ENCODE measurements at places on chromosomes 3 and 15. TPM values are rescaled to one million over a fixed set of nuclear protein-coding genes. Genes with fewer than 3 reads are reported as not detected.

DNA sequence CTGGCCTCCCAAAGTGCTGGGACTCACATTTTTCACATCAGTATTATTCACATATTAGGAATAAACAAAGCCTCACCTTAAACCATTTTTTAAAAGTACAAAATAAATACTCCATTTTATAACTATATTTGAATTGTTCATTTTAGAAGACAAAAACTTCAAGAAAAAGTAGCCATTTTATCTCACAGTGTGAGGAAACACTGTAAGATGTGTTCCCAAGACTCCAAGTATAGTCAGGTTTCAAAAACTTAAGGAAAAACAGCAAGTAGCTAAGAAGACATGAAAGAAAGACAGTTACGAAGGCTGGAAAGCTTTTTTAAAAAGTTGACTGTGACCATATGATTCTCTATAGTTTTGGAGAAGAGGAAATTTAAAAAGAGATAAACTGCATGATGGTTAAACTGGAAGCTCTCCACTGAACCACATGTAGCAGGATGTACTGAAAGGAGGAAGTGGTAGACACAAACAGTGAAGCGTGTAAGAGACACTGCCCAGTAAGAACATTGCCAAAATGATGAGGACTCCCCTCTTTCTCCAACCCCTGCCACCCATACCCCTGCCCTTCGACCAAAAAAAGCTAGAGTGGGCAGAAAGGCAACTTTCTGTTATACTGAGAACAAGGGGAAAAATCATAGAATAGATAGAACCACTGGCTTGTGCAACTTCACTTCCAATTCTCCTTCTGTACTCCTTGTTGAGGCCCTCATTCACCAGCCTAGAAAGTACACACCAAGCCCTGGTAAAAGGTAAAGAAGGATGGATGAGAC is 6.2 kb upstream of the TMF1 start:
- peak overlapping the region; percentile 75 for H3K27ac ChIP-seq
- peak overlapping the region; percentile 12 for H3K4me3 ChIP-seq
- no peaks in the 10 kb centered on the region for H3K27me3 ChIP-seq
- H3K4me1 ChIP-seq: peaks cover 19% of the 10 kb centered on the region

The C3orf20 gene
- total RNA-seq: 0.81 TPM

DNA sequence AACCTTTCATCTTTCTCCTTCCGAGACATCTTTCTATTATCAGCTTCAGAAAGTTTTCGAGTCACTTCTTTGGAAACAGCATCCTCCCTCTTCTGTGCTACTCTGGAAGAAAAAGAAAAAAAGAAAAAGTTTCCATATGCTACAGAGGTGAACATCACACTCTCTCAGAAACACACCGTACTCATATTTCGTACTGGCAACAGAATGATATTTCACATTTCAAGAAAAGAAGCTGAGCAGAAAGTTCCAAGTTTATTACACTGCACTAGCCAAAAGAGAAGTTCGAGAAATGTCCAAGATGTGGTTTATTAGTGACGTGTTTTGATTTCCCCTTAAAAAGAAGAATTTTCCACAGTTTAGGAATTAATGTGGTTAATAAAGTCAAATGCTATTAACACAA is 6.0 kb downstream of the SSR3 start:
- peaks cover 12% of the 10 kb centered on the region for H3K4me1 ChIP-seq
- DNase-seq: no peak
- no peak overlapping the region for H3K4me3 ChIP-seq
- H3K27ac ChIP-seq: no peak overlapping the region

DNA sequence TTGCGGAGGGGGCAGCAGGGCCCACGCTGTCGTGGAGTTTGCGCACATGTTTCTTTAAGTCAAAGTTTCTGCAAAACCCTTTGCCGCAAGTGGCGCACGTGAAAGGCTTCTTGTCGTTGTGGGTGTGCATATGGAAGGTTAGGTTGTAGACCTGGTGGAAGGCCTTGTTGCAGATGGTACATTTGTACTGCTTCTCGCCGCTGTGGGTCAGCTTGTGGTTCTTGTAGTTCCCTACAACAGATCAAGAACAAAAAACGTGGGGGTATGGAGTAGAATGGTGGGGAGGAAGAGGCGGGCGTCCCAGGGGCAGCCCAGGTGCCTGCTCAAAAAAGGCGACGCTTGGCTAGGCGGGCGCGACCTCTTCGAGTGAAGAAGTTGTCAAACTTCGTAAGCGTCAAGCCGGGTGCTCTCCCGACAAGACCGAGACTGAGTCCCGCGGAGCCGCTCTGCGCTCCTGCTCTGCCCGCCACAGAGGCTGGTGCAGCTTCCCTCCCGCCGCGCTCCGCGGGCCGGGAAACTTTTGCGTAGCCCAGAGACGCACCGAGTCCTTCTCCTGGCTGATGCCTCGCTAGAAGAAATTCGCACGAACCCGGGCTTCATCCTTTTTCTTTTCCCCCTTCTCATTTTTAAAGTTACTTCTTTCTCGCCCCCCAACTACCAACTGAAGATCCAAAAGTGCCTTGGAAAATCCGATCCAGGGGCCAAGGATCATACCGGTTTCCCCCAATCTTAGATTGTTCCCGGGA is 3.1 kb downstream of the FEZF2 start:
- no peak for DNase-seq
- H3K27ac ChIP-seq: no peak overlapping the region
- no peaks in the 10 kb centered on the region for H3K4me1 ChIP-seq
- H3K36me3 ChIP-seq: no peaks in the 10 kb centered on the region
- H3K27me3 ChIP-seq: peaks cover 7% of the 10 kb centered on the region

- H3K4me1 ChIP-seq: no peaks in the 10 kb centered on the region
- no peaks in the 10 kb centered on the region for H3K27me3 ChIP-seq
- H3K4me3 ChIP-seq: no peak overlapping the region
- H3K27ac ChIP-seq: no peak overlapping the region
- DNase-seq: no peak
Observed at GRCh38 chr3:66075281-66075680, 36.6 kb upstream of the MAGI1 start.

GRCh38 chr3:179018808-179019207 is 52.8 kb downstream of the ZMAT3 start:
- H3K27ac ChIP-seq: no peak overlapping the region
- no peaks in the 10 kb centered on the region for H3K36me3 ChIP-seq
- no peaks in the 10 kb centered on the region for H3K27me3 ChIP-seq
- DNase-seq: no peak
- H3K4me3 ChIP-seq: no peak overlapping the region
- no peaks in the 10 kb centered on the region for H3K4me1 ChIP-seq

GRCh38 chr3:100982710-100983109 is 10.5 kb downstream of the ABI3BP start:
- no peaks in the 10 kb centered on the region for H3K4me1 ChIP-seq
- DNase-seq: no peak
- no peaks in the 10 kb centered on the region for H3K36me3 ChIP-seq

GRCh38 chr15:53059273-53060043 is 269.3 kb upstream of the ONECUT1 start:
- H3K27me3 ChIP-seq: no peaks in the 10 kb centered on the region
- H3K36me3 ChIP-seq: no peaks in the 10 kb centered on the region
- no peak for DNase-seq
- no peaks in the 10 kb centered on the region for H3K4me1 ChIP-seq

The TUSC2 gene
- 21.2 TPM for total RNA-seq

DNA sequence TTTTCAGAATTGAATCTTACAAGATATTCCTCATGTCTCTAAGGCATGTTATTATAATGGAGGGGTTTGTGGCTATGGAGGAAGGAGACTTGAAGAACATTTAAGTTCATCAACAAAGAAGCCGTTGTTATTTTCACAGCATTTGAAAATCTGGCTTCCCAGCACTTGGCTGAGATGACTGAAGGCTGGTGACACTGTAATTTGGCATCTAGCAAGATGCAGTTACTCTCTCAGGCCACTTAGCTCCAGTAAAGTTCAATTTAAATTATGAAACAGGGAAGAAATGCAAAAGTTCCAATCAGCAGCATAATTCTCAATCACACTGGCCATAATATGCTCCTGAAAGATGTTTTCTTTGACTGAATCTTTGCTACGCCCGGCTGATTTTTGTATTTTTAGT is 139.4 kb upstream of the NUDT16 start:
- H3K4me3 ChIP-seq: no peak overlapping the region
- no peaks in the 10 kb centered on the region for H3K27me3 ChIP-seq
- DNase-seq: no peak
- no peak overlapping the region for H3K27ac ChIP-seq

- H3K4me3 ChIP-seq: no peak overlapping the region
- no peaks in the 10 kb centered on the region for H3K27me3 ChIP-seq
- H3K27ac ChIP-seq: no peak overlapping the region
- H3K36me3 ChIP-seq: peaks cover 83% of the 10 kb centered on the region
- H3K4me1 ChIP-seq: no peaks in the 10 kb centered on the region
Observed at GRCh38 chr15:91007266-91007665, 12.9 kb upstream of the PRC1 start.

DNA sequence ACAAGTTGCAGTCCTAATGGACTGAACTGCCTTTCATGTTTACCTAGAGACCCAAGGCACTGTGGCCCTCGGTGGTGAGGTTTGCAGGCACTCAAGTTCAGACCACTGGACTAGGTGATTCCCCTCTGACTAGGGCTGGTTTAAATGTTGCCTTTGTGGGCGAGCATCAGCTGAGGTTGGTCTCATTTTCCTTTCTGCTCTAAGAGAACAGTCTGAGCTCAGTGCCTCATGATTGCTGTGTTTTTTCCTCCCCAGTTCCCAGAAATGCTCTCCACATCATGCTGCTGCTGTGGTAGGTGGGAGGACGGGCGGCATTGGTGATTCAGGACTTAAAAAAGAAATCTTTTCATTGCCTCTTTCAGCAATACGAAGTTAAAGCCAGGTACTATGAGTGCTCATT is 237.2 kb downstream of the MBNL1 start:
- H3K4me3 ChIP-seq: no peak overlapping the region
- H3K36me3 ChIP-seq: no peaks in the 10 kb centered on the region
- H3K4me1 ChIP-seq: no peaks in the 10 kb centered on the region

GRCh38 chr3:23953523-23953922 is 8.4 kb downstream of the NR1D2 start:
- no peak for DNase-seq
- no peaks in the 10 kb centered on the region for H3K27me3 ChIP-seq
- H3K36me3 ChIP-seq: no peaks in the 10 kb centered on the region
- H3K27ac ChIP-seq: no peak overlapping the region

The GPR171 gene
- 73.9 TPM for total RNA-seq

DNA sequence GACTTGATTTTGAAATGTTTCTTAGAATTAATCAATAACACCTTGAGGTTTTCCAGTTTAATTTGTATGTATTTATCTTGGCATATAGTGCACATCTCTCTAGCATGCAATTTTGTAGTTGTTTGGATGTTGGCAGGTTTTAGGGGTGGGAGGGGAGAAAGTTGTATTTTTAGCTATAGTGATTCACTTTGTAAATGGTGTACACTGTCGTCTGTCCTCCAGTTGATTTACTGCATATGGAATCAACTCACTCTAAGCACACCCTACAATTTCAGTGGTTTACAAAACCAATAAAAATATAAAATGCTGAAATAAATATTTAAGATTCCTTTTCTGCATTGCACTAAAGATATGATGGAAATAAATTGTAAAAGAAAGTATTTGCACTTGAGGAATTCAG is 199.1 kb downstream of the CDIN1 start:
- no peak overlapping the region for H3K4me3 ChIP-seq
- no peak for DNase-seq
- H3K4me1 ChIP-seq: no peaks in the 10 kb centered on the region

- peaks cover 18% of the 10 kb centered on the region for H3K4me1 ChIP-seq
- H3K4me3 ChIP-seq: no peak overlapping the region
- DNase-seq: no peak
- H3K27ac ChIP-seq: no peak overlapping the region
- no peaks in the 10 kb centered on the region for H3K27me3 ChIP-seq
Observed at GRCh38 chr3:18645619-18646018, 220.5 kb upstream of the SATB1 start.

Measured in naive thymus-derived CD4-positive, alpha-beta T cell (primary cell).